ENCODE measurements at places on chromosomes 1 and 21.
A peak's percentile ranks its signal among the peaks of the same experiment; 100 is the strongest.

- DNase-seq, result no peak
Measured at GRCh38 chr1:158952416-158952815, 21.1 kb downstream of the PYHIN1 start.

- DNase-seq, result no peak
Measured at GRCh38 chr1:59329412-59330053, 32.6 kb downstream of the FGGY start.

DNA sequence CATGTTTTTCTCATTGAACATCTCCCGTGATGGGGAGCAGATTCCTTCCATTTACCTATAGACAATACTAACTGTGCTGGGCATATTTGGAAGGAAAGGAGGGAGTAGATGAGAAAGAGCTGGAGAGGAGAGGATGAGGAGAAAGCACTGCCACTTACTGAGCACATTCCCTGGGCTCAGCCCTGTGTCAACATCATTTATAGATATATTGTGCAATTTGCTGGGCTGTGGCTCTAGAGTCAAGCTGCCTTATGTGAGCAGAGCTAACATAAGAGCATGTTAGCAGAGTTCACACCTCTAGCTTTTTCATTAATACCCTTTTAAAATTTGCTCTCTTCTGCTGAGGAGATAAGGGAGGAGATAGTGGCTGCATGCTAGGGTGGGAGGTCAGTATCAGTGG lies 22.3 kb upstream of the CD53 start:
- DNase-seq, result no peak

DNA sequence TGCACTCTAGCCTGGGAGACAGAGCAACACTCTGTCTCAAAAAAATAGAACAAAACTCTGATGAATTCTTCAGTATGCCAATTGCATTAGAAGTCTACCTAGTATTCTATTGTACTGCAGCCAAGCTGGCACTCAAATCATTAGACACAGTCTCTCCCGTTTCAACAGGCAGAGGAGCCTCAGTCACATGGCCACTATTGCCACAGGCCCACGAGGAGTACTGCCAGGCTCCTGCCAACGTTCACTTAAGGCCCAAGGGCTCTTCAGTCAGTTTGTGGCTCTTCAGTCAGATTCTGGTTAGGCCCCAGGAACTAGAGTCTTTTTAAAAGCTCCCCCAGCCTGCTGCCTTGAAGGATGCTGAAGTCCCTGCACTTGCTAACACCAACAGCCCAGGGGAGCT lies 73.4 kb downstream of the SH3BGR start:
- DNase-seq, result no peak

DNA sequence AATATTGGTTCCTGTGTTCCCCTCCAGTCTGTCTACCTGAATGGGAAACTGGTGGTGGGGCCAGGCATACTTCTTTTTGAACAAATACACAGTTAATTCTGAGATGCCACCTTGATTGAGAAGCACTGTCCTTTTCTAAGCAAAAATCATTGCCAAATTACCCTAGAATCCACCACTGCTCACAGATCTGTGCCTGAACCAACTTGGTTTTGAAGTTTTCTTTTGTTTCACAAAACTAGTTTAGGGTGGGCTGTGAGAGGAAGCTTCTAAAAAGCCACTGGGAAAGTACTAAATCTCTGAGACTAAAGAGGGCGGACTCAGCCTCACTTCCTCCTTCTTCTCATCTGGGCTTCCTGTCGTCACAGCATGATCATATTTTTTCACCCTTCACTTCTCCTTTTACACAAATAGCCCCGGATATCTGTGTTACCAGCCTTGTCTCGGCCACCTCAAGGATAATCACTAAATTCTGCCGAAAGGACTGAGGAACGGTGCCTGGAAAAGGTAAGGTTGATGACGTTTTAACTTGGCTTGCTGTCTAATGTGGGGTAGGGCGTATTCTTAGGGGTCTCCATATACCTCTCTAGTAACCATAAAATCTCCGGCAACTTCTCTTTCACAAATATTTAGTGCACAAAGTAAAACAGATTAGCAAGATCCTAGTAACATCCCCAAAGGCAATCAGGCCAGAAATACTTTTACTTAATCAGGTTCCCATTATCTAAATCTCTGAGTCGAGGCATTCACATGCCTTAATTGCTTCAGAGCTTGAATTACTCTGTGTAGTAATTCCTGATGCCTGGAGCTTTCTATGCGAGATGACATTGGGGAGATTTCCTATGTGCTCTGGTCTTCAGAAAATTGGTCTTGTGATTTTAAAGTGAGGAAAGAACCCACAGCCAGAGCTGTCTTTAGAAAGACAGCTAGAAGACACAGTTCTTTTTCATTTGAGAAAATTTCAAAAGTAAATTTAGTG lies at the start of gene CD53:
Gene CD53 (plus strand): TSS at position 404 of the 976 bp plus-strand sequence. CDS start 18,261 bp downstream, outside the sequence.
- no peak for DNase-seq

- no peak for DNase-seq
Measured at GRCh38 chr1:113931451-113931851, 2.3 kb downstream of the HIPK1 start.

- DNase-seq, result peak; percentile 62
Measured at GRCh38 chr1:23544444-23545389, 13.7 kb upstream of the E2F2 start.

DNA sequence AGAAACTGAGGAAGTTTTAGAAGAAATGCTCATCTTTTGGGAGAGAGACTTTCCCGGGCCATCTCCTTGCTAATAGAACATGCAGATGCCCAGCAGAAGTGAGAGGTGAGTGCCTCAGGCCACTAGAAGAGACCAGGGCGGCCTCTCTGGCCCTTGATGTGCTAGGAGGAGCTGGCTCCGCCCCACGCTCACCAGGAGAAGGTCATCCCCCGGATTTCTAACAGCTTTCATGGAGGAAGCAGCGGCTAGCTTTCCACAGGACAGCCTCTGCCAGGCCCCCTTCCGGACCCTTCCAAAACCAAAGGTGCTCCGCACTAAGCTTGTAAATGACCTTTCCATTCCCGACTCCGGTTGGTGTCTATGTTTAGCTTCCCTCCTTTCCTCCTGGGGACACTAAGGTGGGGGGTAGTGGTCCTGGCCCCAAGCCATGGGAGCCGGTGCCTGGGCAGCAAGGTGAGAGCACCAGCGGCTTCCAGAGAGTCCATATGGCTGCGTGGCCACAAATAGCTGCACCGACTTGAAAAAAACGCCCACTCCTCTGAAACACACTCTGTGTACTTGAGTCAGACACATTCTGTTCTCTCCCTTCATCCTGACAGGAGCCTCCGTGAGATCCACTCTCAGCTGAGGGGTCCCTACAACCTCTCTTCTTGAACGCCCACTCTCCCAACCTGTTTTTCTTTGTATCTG lies 249.9 kb downstream of the TNR start:
- no peak for DNase-seq

DNA sequence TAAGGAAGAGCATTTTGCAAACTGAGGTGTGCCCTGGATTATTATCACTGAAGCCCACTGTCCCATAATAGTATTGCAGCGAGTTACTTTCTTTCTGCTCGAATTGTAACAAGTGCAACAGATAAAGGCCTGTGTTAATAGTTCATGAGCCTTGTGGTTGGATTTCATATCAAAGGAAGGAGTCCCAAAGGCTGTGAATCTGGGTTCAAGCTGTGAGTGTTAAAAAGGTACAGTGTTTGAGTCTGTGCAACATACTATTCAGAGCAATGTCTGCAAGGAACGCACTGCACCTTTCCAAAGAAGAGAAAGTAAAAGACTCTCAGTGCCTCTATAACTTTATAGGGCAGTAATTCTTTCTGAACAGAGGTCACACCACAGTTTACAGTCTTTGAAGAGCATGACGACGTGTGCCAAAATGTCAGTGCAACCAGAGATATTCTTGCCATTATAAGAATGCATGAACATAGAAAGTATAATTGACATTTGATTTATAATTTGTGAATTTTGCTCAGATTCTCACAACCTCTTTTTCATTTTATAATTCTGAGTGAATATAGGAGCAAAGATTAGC lies 79.1 kb downstream of the CDC7 start:
- no peak for DNase-seq
